NCI-H1048 (cell line): ENCODE measurements at places on chromosomes 5 and 9.

DNA sequence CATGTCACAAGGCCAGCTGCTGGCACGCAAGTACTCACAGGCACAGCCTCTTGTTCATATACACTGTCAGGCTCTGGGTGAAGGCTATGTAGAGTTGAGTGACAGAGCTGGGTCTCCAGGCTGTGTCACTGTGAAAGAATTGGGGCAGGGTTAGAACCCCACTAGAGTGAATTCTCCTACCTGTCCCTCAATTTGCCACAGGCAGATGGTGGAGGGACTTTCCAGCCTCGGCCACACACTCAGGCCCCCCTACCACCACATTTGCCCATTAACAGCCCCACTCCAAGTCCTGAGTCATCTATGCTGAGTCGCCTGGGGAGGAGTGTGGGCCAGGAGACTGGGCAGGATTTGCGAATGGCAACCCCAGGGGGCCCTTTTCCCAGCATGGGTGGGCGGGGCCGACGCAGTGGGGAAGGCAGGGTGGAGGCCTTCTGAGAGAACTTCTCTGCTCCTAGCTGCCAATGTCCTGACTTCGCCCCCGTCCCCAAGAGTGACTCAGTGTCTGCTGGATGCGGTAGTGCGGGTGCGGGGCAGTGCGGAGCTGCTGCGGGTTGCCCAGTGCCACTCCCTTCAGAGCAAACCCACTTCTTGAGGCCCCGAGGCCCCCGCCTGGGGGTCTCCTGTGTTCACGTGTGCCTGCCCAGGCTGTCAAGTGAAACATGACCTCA is 50.3 kb upstream of the PSD2 start:
- no peak for DNase-seq

DNA sequence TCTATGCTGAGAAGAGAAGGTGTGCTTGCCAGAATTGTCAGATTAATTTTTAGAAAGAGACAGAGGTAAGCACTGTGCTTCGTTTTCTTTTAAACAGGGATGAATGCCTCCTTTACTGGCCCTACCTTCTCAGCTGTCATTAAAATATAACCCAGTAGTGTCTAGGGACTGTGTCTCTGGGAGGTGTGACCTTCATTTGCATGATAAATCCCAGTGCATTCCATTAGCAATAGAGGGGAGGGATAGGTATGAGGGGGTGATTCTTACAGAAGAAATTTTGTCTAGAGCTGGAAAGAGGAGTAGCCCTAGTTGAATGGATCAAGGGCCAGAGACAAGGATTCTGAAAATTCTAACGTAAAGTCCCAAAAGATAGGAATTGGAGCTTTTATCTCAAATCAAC is 351.5 kb downstream of the BNC2 start:
- DNase-seq: no peak

DNA sequence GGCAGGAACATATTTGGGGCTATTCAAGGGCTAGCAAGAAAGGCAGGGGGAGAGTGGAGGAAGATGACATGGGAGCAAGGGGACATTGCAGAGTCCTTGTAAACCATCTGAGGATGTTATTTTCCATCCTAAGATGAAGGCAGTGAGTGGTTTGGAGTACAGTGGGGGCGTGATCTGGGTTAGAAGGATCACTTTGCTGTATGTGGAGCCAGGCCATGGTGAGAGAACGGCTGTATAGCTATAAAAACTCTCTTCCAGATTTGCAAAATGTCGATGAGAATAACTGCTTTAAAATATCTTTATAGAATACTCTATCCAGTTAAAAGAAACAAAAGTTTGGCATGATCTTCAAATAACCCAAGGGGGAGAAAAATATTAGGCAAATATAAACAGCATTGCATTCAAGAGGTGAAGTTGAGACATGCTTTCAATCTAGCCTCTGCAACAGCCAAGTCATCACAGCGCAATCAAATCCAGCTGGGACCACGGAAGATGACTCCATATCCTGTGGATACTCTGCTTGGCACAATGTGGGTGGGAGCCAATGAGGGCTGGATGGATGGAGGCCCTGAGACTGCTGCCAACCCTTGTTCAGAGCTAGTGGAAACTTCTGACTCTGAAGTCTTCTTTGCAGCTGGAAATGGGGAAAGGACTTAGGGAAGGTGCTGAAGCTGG is 111.5 kb upstream of the BASP1 start:
- no peak for DNase-seq

DNA sequence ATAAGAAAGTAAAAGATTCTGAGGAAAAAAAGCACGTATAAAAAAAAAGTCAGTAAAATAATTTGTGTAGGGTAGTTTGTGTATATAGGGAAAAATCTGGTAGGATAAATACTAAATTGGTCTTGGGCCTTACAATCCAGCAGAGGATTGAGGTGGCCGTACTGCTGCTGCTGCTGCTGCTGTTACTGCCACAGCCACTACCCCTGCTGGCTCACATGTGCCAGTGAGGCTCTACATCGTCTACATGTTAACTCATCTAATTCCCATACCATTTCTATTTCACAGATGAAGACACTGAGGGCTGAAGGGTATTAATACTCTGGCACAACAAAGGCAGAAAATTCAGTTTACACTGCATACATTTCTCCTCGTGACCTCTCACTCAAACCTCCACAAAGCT is 928.5 kb downstream of the TLE4 start:
- DNase-seq: no peak

DNA sequence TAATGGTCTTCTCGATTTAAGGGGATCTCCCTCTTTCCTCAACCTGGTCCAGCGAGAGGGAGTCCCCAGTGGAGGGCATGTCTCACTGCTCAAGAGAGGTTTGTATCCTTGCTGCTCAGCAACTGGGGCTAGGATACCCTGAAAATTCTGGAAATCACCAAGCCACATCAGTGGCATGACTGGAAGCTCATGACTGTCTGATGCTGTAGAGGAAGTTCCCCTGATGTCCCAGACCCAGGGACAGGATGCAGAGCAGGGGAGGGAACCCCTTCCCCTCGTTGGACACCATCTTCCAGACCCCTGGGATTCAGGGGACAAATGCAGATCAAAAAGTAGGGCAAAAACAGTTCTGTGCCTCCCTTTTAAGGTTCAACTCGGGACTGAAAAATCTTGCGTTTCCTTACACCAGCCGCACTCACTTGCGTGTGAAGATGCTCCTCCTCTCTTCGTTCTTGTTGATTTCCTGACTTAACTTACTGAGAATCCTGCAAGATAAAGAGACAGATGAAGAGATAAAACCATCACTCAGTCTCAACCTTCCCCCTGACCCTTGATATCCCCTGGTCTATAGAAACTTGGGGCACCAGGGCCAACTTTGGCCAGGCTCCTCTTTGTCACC is 22.1 kb downstream of the LCP2 start:
- DNase-seq: no peak

DNA sequence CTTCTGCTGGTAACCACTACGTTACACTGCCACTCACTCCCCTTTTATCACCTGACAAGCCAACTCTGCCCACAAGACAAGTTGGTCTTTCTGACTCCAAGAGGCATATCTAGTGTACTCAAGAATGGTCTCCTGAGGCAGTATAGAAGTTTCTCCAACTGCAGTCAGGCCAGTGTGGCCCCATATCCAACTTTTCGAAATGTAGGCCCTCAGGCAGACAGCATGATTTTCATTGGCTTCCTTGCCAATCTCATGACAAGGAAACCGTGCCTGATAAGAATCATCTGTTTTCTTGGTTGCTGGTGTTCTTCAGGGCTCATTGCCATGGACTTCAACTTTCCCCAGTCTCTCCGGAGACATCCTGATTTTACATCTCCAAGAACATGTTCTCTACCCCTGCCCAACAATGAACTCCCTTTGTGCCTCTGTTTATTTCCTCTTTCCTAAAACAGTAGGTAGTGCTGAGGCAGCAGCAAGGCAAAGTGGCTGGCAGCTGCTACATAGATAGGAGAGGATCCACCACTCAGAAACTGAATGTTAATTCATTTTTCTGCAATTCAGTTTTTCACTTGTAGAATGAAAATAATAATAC is 62.6 kb upstream of the SEMA6A start:
- DNase-seq: no peak

DNA sequence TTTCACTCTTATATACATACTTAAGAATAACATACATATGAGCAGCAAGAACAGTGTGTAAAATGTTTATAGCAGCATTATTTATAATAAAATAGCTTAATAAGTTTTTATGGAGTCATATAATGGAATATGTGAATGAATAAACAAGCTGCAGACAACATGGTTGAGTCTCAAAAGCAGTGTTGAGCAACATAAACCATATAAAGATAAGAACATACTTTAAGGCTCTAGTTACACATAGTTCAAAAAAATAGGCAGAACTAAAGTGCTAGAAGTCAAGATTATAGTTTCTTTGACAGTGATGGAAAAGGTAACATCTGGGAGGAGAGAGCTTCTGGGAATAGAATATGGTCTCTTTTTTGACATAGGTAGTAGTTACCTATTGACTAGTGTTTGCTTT is 53.7 kb upstream of the ADAMTS19 start:
- no peak for DNase-seq

DNA sequence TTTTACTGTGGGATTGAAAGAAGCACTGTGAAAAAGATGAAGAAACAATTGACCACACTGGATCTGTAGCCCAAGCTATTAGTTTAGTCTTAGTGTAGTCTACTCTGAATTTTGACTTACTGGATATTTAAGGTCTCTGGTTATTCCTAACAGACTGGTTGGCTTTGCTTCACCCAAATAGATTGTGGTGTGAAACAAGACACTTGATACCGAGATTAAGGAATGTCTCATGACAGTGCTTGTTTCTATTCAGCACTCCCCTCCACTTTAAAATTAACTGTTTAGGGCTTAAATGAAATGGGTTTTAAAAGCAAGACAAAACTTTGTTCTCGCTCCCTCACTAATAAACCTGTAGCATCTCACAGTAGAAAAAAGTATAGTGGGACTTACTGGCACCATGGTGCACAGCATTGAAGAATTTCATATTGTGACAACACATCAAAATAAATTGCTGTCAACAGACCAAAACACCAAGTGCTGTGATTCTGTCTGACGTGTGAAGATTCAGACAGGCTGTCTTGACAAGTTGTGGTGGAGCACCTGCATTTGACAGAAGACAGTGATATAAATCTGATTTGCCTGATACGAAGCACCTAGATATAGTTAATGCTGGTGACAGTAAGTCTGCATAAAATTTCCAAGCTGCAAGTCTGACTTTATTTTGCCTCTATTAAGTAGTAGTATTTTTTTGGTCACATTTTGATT is 73.1 kb downstream of the PBX3 start:
- no peak for DNase-seq
